Left forelimb (tissue), 1 donor: ENCODE measurements at places on chromosomes 12 and 14.

DNA sequence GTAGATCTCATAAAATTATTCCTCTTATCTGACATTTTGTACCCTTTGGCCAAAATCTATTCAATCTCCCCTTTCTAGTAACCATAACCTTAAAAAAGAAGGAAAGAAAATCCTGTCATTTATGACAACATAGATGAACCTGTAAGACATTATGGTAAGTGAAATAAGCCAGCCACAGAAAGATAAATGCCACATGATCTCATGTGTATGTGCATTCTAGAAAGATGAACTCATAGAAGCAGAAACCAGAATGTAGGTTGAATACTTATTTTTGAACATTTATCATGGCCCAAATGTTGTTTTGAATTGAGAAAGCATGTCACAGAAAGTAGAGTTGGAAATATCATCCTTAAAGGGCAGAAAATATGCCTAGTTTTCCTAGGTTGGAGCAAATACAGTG is 1053.6 kb downstream of the SLC6A15 start:
- no peak for DNase-seq

GRCh38 chr12:113184098-113184899 is 979 bp downstream of the DDX54 start:
- no peak for DNase-seq

GRCh38 chr12:118055865-118056773 is 4.9 kb downstream of the WSB2 start:
- no peak for DNase-seq

GRCh38 chr14:68982581-68982980 is 3.5 kb upstream of the ACTN1 start:
- DNase-seq: no peak
